ENCODE measurements at places on chromosomes 1 and 21.

- no peak for DNase-seq
Observed at GRCh38 chr1:235720544-235720943, 71.0 kb upstream of the GNG4 start.

- no peak for DNase-seq
Observed at GRCh38 chr1:100304227-100304626, 38.2 kb downstream of the RTCA start.

GRCh38 chr1:176323472-176323871 lies 116.4 kb upstream of the COP1 start:
- no peak for DNase-seq

DNA sequence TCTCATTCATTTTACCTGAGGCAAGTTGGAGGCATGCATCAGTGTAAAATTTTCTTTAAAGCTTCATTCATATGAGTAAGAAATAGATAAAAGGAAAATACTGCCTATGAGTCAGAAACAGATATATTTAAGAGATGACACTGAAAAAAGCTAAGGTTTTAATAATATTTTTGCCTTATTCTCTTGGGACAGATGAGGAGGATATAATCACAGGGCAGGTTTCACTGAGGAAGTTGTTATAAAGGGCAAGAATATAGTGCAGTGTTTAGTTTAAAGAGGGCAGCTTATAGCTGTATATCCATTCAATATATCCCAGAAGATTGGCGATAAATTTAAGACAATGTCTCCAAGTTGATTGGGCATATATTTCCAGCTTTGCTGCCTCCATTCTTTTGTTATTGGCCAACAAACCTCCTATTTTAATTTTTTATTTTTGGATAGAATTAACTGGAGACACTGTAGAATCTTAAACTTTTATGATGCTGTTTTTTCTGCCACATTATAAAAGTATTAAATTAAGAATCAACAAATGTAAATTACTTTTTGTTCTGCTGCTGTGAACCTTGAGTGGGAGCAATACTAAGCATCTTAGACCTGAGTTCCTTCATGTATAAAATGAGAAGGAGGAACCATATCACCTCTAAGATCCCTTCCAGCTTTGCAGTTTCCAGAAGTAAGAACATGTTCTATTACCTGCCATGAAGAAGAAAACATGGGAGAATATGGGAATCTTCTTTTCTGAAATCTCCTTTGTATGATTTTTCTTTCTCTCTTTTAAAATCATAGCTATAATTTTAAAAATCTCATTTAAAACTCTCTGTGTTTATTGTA lies 171.6 kb downstream of the S1PR1 start:
- no peak for DNase-seq

DNA sequence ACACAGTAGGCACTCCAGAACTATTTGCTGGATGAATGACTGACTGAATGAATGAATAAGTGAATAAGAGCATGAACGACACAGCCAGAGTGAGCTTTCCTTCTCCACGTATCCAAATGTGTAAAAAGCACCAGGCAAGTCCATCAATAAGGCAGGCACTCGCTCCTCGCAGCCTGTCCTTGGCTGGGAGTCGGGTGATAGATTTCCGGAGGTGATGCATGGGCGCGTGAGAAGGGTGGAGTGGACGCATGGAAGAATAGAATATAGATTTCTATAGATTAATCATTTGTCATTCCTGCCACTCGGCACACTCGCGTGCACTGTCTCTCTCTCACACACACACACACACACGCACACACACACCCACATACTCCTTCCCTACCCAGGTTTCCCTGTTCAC lies 164.3 kb upstream of the ZC3H12A start:
- no peak for DNase-seq

DNA sequence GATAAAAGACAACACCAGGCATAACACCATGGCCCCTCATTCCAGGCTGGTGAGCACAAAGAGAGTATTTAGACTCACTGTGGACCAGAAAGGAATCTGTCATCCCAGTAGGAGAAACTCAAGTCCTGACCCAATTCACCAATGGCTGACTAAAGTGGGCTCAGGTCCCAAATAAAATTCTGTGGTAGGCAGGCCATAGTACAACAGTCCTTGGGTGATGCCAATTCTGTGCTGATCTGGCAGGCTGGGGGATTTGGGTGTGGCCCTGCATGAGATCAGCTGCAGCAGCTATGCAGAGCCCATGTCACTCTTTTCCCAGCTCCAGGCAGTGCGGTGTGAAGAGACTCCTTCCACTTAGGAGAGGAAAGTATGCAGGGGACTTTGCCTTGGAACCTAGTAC lies 245.1 kb downstream of the LBR start:
- DNase-seq = no peak

- no peak for DNase-seq
Observed at GRCh38 chr1:85933961-85934360, 222.6 kb downstream of the COL24A1 start.

- no peak for DNase-seq
Observed at GRCh38 chr1:235642943-235643371, 6.6 kb downstream of the GNG4 start.

GRCh38 chr1:112702420-112703261 lies 4.3 kb downstream of the RHOC start:
- DNase-seq = no peak

DNA sequence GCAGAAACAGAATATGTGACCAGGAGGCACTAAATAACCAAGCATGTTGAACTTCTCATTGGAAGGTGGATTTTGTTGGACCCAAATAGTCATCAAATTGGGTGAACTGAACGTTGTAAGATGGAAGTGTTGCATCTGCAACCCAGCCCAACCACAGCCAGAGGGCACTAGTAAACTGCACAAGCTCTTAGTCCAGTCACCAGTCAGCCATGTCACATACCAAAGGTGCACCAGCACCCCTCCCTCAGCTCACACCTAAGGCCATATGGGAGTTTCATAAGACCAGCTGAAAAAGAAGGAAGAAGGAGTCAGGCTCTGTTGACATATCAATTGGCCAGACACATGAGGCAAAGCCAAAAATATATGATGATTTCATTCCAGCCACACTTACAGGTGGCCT lies 481.7 kb upstream of the NR5A2 start:
- DNase-seq = no peak

DNA sequence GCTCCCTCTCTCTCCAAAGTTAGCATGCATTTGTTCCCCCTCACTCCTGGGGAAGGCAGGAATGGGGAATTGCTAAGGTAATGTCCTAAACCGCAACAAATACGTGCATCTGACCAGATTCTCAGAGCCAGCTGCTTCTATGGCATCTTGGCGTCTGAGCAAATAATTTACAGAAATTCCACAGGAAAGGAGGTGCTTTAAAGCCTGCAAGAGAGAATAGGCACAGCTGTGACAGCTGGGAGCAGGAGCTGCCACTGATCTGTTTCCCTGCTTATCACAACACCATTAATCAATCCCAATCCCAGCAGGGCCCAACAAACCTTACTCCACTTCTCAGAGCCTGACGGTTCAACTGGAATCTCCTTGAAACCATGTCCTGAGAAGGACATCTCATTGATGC lies 83.5 kb upstream of the ZNF281 start:
- DNase-seq = no peak

DNA sequence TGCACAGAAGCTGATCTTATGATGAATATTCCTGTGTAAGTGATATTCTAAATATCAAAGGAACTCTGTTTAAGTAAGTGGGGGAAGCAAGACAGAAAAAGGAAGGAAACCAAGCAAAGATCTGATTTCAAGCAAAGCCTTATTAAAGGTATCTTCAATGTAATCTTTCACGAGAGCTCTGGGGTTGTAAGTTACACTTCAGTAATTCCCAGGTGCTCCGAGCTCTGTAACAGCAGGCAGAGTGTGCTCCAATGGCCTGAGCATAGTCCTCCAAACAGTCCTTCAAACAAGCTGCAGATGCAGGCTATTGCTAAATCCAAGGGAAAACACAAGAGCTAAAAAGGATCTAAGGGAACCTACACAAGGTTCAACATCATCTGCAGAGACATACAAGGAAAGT lies 949.7 kb upstream of the TMPRSS15 start:
- no peak for DNase-seq

GRCh38 chr1:9070486-9070885 lies 1.1 kb upstream of the SLC2A5 start:
- no peak for DNase-seq

GRCh38 chr1:211114446-211114845 lies 19.5 kb downstream of the KCNH1 start:
- no peak for DNase-seq

DNA sequence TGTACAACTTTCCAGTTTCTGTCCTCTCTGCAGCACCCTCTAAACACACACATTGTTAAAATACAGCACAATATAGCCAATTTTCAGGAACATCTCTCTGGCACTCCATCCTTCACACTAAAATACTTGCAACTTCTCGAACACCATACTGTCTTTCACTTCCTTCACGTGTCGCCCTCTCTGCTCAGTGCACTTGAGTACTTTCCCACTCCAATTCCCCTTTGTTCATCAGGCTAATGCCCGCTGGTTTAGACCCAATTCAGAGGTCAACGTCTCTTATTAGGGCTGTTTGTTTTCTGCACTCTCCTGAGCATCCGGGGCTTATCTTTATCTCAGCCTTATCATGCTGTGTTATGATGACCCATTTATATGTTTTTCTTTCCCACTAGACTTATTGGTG lies 238.2 kb upstream of the SGIP1 start:
- no peak for DNase-seq

- no peak for DNase-seq
Observed at GRCh38 chr21:16421007-16421406, 691.2 kb downstream of the USP25 start.

DNA sequence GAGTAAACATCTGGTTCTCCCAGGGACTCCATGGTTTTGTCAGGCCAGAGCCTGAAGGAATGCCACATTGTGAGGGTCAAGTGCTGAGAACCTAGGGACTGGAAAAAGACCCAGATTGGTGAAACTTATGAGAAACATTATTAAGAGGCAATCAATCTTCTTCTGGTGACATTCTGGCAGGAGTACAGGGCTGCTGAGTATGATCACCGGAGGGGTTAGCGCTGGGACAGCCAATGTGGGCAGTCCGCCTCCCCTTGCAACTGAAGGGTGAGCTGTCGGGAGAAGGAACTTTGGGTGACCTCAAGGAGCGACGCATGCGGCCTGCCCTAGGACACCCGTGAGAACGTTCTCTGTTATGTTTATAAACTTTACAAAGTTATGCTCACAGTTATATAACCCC lies 429.0 kb downstream of the LMO4 start:
- DNase-seq = no peak

DNA sequence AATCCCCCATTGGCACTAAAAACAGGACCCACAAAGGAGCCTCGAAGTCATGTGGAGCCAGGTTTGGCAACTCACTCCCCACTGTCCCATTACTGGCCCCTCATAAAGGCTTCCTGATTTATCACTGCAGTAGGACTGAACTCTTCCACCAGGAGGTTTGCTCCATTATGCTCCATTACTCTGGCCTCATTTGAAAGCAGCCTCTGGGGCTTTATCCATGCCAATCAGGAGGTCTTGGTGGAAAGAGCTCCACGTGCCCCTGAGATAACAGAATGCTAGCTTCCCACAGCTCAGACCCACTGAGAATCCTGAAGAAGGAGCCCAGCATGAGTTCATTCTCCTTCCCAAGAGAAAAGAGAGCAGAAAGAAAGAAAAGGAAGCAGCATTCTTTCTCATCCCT lies 76.4 kb downstream of the HIVEP3 start:
- no peak for DNase-seq

DNA sequence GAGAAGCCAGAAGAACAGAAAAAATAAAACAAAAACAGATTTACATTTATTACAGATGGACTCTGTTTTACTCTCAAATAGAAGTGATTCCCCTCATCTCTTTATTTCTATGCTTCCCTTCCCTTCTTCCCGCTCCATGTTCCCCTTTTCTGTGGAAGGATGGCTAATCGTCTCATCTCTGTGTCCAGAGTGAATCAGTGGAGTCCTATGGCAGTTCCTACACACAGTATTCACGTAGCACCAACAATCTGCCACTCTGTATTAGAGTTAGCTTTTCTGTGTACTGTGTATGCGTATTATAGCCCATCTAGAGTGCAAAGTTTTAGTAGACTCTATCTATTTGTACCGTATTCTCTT lies 6.8 kb upstream of the ERO1B start:
- no peak for DNase-seq

DNA sequence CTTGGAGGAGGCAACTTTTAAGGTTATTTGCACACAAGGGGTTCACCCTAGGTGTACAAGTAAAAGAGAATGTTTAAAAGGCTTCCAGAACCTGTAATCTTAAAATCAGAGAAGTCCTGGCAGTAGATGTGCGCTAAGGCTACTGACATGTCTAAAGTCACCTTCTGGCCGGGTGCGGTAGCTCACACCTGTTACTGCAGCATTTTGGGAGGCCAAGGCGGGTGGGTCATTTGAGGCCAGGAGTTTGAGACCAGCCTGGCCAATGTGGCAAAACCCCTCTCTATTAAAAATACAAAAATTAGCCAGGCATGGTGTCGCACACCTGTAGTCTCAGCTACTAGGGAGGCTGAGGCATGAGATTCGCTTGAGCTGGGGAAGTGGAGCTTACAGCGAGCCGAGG lies 20.3 kb upstream of the DEGS1 start:
- DNase-seq = no peak

DNA sequence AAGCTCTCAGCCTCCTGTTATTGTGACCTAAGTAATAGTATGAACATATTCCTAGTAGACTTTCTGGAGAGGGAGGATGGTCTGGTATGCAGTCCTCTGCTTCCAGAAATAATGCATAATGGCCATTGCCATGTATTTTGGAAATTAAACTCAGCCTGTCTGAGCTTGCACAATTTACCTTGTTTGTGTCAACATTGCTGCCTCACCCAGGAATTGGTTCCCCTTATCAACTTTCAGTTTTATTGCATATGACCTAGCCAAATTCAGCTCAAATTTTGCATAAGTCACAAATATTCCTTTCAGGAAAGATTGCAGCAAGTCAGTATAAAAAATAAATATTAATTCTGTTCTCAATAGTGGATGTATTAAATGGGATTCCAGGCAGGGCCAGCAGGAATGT lies 101.9 kb upstream of the SLC5A9 start:
- no peak for DNase-seq

DNA sequence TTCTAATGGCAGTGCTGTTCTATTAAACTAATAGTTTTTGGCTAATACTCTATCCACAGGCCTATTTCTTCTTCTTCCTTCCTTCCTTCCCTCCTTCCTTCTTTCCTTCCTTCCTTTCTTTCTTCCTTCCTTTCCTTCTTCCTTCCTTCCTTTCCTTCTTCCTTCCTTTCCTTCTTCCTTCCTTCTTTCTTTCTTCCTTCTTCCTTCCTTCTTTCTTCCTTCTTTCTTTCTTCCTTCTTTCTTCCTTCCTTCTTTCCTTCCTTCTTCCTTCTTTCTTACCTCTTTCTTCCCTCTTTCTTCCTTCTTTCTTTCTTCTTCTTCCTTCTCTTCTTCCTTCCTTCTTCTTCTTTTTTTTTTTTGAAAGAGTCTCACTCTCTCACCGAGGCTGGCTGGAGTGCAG lies 31.7 kb downstream of the CCDC190 start:
- no peak for DNase-seq

- no peak for DNase-seq
Observed at GRCh38 chr1:203147376-203147775, 19.9 kb downstream of the ADORA1 start.

- no peak for DNase-seq
Observed at GRCh38 chr21:25579226-25580013, 27.9 kb downstream of the MRPL39 start.

- no peak for DNase-seq
Observed at GRCh38 chr1:2374252-2375155, 16.9 kb downstream of the MORN1 start.
